B cell (primary cell): ENCODE measurements at places on chromosomes 6 and 20. TPM values are rescaled to one million over a fixed set of nuclear protein-coding genes. Genes with fewer than 3 reads are reported as not detected.

STK35 gene
- 23.9 and 26.2 TPM in 2 replicates for total RNA-seq

GRCh38 chr6:1502041-1502440 is 107.7 kb upstream of the FOXC1 start:
- no peak for DNase-seq

RWDD2A gene
- total RNA-seq, result 2.7 and 2.9 TPM in 2 replicates

GRCh38 chr6:134549854-134550253 is 231.9 kb upstream of the SGK1 start:
- no peak for DNase-seq

DNA sequence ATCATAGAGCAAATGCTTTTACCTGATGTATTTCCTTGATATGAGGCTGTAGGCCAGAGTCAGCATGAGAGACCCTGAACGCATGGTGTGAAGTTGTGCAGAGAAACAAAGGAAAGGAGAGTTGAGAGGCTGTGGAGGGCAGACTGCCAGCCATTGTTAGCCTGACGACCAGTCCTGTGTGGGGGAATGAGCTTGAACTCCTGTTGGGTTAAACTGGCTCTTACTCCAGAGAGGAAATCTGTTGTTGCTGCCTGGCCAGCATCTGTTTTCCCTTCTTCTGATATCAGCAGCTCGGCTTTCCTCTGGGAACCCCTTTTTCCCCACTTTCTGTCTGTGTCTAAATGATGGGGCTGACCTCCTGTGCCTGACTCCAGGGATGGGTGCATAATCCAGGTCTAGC is 158.2 kb upstream of the ZFP64 start:
- DNase-seq, result no peak

DNA sequence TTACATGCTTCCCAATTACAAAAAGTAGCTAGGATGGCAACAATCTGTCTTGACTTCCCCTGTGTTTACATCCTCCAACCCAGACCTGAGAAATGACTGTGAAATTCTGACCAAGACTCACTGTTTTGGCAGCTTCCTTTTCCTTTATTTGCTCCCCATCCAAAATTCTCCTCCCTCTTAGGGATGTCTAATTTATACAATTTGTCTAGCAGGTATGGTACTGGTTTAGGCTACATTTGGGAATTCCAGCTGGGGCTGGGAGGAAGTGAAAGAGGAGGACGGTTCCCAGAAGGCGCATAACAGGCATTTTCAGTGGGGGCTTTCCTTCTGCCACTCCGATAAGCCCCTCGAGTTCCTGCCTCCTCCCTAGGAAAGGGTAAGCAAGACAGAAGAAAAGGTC is 231.5 kb upstream of the BTBD3 start:
- no peak for DNase-seq

HLA-DOA gene
- total RNA-seq, result 209 TPM in 2 replicates

DNA sequence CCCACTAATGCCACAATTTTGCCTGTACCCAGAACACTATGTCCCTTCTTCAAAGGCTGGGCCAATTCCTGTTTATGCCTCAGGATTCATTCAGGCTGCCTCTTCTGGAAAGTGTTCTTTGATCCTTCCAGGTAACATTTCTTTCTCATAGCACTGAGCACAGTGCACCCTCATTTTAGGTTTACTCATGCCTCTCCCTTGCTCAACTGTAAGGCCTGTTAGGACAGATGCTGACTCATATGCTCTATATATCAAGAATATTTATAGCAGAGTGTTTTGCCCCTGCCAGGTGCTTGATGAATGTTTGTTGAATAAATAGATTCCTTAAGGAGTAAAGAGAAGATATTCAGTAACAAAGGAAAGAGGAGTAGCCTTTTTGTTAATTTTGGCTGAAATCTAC is 263.9 kb downstream of the PHF3 start:
- DNase-seq, result no peak

DNA sequence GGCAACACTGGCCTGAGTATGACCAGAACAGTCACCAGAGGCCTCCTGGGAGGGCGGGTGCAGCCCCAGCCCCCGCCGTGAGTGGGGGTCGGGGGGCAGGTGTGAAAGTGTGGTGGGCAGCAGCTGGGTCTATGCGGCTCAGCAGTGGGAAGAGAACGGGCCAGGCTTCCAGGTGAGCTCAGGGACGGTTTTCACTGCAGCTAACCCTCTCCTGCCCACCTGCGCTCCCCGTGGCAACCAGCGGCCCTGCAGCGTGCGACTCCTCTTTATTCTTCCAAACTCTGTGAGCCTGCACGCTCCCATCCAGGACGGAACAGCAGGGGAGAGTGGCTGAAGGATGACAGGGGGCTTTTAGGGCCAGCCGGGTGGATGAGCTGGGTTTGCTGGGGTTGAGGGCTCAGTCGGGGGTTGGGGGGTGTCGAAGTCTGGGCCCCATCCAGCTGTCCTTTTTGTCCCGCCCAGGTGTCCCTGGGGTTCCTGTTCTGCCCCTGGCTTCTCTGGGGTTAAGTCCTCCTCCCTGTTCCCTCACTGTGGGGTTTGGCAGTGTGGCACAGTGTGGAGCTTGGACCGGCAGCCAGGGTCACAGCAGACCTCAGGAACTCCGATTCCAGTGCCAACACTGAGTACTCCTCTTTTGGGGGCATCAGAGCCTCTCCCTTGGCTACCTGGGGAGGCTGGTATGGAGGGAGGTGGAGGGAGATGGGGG is 859 bp upstream of the BIRC7 start:
- DNase-seq, result no peak

DNA sequence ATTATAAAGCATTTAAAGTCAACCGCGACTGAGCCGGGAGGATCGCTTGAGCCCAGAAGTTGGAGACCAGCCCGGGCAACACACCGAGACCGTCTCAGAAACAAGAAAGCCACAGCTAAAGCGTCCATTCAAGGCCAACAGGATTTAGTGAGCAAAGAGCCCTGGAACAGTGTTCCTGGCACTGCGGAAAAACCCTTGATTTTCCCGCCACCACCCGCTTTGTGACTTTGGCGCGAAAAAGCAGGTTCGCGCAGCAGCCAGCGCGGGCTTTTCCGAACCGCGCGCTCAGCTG is 669 bp downstream of the PCNA start:
- no peak for DNase-seq

GRCh38 chr6:107667790-107668189 is 156.3 kb downstream of the SCML4 start:
- DNase-seq, result no peak
